Erythroblast (primary cell): ENCODE measurements at places on chromosomes 7 and 10.

DNA sequence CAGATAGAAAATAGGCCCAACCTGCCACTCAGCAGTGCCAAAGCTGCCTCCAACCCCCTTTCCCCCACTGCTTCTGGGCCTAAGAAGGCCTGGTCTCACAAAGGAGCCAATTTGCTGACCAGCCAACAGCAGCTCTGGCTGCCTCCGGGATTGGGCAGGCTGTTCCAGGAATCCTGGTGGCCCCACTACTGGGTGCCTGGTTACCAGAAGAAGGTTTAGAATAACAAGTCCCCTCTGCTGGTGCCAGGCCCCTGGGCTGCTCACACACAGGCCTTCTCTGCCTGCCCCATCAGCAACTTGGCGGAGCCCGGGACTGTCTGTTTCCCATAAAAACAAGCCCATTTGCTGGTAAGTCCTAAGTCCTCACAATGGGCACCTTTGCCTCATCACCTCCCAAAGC lies 1.2 kb downstream of the PHKG1 start:
- no peak for DNase-seq

GRCh38 chr7:83985821-83986220 lies 208.8 kb downstream of the SEMA3A start:
- DNase-seq = no peak

- no peak for DNase-seq
Observed at GRCh38 chr10:6562221-6562620, 17.9 kb downstream of the PRKCQ start.

GRCh38 chr10:33358016-33358415 lies 23.5 kb upstream of the NRP1 start:
- no peak for DNase-seq

GRCh38 chr10:131851346-131851745 lies 49.5 kb upstream of the PPP2R2D start:
- peak; percentile 19 for DNase-seq

DNA sequence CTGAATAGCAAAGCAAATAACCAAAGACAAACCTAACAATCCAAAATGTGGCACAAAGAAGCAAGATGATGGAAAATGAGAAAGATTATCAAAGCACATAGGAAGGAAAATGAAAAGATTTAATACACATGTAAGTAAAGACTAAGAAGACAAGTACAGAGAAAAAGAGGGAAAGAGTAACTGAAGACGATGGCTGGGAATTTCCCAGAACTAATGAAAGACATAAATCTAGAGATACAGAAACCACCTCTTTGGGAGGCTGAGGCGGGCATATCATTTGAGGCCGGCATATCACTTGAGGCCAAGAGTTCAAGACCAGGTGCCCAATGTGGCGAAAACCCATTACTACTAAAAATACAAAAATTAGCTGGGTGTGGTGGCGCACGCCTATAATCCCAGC lies 46.8 kb downstream of the CCDC6 start:
- DNase-seq = no peak

DNA sequence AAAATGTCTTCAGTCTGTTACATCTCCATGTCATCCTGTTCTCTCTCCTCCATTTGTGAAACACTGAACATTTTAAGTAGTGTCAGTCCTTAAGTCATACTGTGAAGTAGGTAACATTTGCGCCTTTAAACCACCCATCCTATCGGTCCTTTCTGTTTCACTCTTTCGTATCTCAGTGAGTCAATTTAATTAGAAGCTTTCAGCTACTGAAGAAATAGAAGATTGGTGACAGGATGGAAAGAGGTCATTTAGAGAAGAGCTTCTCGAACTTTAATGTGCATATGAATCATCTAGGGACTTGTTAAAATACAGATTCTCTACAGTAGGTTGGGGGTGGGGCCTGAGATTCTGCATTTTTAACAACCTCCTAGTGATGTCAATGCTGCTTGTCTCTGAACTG lies 113.4 kb downstream of the SRI start:
- DNase-seq = no peak

- no peak for DNase-seq
Observed at GRCh38 chr7:127754457-127754856, 102.5 kb downstream of the SND1 start.

GRCh38 chr7:77200542-77200941 lies 923 bp upstream of the FGL2 start:
- DNase-seq = no peak

DNA sequence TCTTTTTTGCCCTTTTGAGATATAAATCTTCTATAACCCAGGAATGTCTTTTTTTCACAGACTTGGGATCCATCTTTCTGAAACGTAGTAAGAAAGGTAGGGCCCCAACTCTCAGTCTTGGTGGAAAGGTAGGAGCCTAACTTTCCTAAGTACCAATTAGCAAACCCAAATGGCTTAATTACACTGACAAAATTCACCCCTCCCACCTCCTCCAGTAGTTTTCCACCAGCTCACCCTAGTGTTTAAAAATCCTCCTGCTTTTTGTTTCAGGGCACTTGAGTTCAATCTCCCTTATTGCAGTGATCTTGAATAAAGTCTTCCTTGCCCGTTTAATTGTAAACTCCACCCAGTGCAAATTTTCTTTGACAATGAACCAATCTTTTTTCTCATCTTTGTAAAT lies 600.0 kb downstream of the PHTF2 start:
- DNase-seq = no peak

DNA sequence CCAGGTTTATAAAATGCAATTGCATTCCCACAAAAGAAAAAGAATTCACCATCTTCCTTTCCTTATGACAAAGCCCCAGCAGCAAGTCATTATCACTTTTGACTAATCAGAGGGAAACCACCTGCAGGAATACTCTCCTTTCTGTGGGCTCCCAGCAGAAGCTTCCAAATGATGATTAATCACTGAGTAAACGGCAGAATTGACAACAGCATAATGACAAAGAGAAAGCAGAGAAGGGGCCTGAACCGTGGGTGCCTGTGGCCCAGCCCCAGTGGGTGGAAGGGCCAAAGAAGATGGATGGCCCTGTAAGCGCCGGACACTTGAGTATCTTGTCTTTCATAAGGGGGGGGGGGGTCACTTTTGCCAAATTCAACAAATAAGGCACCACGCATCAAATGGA lies 152.4 kb upstream of the NRBF2 start:
- no peak for DNase-seq

DNA sequence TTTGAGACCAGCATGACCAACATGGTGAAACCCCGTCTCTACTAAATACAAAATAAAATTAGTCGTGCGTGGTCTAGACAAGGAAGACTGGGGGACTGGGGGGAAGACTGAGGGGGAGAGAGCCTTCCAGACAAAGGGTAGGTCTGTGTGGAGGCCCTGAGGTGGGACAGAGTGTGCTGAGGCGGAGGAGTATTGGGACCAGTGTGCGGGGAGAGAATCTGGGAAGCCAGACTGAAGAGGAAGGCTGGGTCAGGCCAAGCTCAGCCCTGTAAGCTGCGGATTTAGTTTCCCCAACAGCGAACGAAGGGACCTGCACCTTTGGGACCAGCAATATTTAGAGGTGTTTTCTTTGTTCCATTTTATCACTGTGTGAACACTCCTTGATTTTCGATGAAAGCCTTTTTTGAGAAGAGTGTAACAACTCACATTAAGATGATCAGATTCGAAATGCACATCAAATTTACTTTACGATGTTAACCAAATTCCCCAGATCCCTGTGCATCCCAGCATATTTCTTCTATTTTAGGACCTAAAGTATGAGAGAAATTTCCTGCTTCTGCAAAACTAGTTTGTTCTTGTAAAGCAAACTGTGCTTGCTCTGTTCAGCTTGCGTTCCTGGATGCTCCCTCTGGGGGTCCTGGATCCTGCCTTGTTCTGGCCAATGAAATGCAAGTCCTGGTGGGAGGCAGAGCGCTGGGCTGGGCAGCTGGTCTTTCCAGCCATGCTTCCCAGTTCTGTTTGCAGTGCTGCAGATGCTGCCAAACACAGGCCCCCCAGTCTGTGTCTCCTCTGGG lies 39.4 kb downstream of the PLAU start:
- no peak for DNase-seq

DNA sequence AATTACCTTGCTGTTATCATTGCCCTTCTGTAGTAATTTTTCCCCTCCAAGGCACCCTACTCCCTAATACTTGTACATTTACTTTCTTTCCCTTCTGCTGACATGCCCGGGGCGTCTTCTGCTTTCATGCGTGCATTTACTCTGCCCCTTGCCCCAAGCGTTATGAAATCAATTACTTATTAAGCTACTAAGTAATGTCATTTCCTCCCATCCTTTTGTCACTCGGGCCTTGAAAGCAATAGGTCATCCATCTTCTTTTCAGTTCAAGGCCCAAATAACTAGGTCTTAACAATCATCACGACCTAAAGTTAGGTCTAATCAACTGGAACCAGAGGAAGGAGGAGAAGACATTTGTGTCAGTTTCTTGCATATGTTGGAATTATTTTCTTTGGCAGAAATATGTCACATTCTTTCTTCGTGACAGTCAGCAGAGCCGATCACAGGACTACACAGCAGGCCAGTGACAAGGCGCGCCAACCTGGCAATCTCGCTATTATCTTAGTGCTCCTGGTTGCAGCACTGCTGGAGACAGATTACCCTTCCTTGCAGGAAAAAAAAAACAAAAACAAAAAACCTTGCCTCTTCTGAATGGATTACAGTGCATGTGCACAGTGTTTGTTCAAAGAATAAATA lies 179.2 kb downstream of the RELN start:
- peak; percentile 4 for DNase-seq

GRCh38 chr10:103333934-103334520 lies 16.9 kb downstream of the PCGF6 start:
- peak; percentile 7 for DNase-seq
